Muscle of leg (tissue), 16 donors: ENCODE measurements at places on chromosomes 11 and 22.

DNA sequence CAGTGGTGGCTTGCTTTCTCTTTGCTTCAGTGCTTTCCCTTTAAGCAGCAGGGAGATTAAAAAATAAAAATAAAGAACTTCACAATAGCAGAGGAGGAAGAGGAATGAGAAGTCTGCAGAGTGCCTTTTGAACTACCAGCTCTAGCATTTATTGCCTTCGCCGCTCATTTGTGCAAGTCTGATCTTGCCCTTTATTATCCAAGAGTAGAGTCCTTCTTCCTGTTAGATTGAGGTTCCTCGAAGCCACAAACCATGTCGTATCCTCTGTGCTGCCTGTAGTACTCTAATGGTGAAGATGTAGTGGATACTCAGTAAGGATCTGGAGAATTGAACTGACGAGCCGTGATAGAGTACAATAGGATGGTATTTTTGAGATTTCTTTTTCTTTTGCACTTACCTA, 101.2 kb upstream of the RAG2 start:
- no peak for DNase-seq
- no peak overlapping the region for H3K4me3 ChIP-seq
- H3K27ac ChIP-seq: no peak overlapping the region
- no peaks in the 10 kb centered on the region for H3K27me3 ChIP-seq
- no peaks in the 10 kb centered on the region for H3K36me3 ChIP-seq
- H3K4me1 ChIP-seq: no peaks in the 10 kb centered on the region

DNA sequence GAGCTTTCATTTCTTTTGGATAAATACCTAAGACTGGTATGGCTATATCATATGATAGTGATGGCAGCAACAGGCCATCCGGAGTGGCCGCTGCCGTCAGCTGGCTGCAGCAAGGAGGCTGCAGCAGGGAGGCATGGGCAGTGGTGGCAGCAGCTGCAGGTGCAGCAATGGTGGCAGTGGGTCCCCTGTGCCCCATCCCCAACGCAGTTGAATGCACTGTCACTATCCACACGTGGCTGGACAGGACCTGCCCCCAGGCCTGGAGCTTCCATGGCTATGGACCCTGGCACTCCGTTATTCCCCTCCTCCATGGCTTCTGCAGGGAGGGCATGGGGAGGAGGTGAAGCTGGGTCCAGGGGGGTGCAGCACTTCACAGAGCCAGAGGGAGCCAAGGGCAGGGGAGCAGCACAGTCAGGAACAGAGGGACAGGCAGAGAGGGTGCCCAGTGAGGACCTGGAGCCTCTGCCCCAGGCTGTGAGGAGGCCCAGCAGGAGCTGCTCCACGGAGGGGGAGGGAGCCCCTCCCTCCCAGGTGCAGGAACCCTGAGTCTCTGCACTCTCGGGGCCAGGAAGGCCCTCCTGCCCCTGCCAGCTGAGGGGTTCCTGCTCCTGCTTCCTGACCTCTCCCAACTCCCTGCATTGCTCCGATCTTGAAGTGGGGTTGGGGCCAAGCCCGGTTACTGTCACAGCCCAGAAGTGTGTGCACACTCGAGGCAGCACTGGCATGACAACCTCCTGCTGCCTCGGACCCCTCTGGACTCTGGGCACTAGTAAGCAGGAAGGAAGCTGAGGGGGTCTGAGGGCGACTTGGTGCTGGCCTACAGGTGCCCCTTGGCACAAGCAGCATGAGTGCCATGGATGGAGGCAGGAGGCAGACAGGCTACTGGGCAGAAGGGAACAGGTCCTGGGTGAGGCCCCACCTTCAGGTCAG, 466.3 kb downstream of the GUCY1A2 start:
- no peak overlapping the region for H3K4me3 ChIP-seq
- DNase-seq: no peak
- no peak overlapping the region for H3K27ac ChIP-seq
- no peaks in the 10 kb centered on the region for H3K4me1 ChIP-seq
- no peaks in the 10 kb centered on the region for H3K36me3 ChIP-seq

DNA sequence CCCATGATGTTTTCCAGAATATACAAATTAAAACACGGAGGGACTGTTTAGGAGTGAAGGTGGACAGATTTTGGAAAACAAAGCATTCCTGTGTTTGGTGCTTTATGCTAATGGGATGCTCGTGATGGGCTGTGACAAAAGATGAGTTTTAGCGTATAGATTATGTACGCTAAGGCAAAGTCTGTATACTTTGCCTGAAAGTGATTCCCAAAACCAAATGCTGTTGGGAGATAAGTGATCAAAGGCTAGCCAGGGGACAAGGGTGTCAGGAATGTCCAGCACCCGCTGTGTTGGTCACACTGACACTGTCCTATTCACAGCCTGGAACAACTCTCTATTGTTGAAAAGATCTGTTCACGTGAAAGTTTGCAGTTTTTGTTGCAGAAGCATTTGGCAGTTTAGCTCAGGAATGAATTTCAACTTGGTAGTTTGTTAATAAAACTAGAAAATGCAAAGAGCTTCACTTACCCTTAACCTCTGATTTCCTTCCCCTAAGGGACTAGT, 1.5 kb downstream of the JAM3 start:
- peak overlapping the region; percentile 76 for H3K4me3 ChIP-seq
- H3K27ac ChIP-seq: peak overlapping the region; percentile 90
- H3K27me3 ChIP-seq: peaks cover 3% of the 10 kb centered on the region
- no peaks in the 10 kb centered on the region for H3K36me3 ChIP-seq
- DNase-seq: no peak

GRCh38 chr22:19291580-19292457, at the start of gene CLTCL1:
CLTCL1 (minus strand) TSS chr22:19291719; CDS start chr22:19291641, 78 bp downstream.
- H3K27me3 ChIP-seq: peaks cover 10% of the 10 kb centered on the region
- H3K4me1 ChIP-seq: peaks cover 42% of the 10 kb centered on the region
- DNase-seq: peak; percentile 84
- peaks cover 7% of the 10 kb centered on the region for H3K36me3 ChIP-seq
- peak within 1 kb of the TSS; percentile 86 for H3K4me3 ChIP-seq

GRCh38 chr11:2131371-2132236, 7.6 kb downstream of the IGF2 start:
- DNase-seq: peak; percentile 30
- no peak overlapping the region for H3K4me3 ChIP-seq
- H3K4me1 ChIP-seq: peaks cover 37% of the 10 kb centered on the region
- H3K36me3 ChIP-seq: peaks cover 65% of the 10 kb centered on the region

GRCh38 chr11:1126935-1127663, 30.7 kb upstream of the MUC5AC start:
- no peak for DNase-seq
- peaks cover 2% of the 10 kb centered on the region for H3K4me1 ChIP-seq
- H3K4me3 ChIP-seq: no peak overlapping the region
- H3K27ac ChIP-seq: no peak overlapping the region
- H3K27me3 ChIP-seq: peaks cover 7% of the 10 kb centered on the region
- H3K36me3 ChIP-seq: no peaks in the 10 kb centered on the region

DNA sequence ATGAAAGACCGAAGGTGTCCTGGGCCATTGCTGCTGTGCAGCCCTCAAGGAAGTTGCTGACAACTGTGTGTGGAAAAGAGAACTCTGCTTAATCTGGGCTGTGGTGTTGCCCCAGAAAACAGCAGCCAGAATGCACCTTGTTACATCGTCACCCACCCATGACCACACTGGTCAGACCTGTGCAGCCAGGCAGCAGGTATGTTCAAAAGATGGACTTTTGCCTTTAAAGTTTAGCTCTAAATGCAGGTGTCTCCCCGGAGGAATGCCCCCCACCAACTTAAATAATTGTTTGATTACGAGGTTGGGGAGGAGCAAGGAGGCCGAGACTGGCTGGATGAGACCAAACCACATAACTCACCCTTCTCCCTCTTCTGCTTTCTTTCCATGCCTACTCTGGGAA, 15.3 kb upstream of the POLA2 start:
- no peak overlapping the region for H3K4me3 ChIP-seq
- no peaks in the 10 kb centered on the region for H3K36me3 ChIP-seq
- no peaks in the 10 kb centered on the region for H3K4me1 ChIP-seq
- no peak for DNase-seq
- no peak overlapping the region for H3K27ac ChIP-seq

DNA sequence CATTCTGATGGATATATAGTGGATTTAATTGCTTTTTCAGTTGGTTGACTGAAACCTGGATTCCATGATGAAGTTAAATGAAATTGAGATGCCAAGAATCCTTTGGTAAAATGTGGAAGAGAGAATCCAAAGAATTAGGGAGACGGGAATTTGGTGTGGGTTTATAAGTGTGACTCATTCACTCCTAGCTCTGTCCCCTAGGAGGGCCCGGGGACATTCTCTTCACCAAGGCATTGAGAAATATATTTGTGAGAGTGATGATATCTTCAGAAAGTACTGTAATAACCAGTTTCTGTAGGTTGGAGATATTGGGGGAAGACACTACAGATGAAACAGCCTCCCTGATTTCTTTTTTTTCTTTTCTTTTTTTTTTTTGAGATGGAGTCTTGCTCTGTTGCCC, 13.6 kb upstream of the PHOX2A start:
- H3K4me1 ChIP-seq: no peaks in the 10 kb centered on the region
- no peaks in the 10 kb centered on the region for H3K36me3 ChIP-seq
- H3K27ac ChIP-seq: no peak overlapping the region
- no peak overlapping the region for H3K4me3 ChIP-seq
- H3K27me3 ChIP-seq: peaks cover 12% of the 10 kb centered on the region

DNA sequence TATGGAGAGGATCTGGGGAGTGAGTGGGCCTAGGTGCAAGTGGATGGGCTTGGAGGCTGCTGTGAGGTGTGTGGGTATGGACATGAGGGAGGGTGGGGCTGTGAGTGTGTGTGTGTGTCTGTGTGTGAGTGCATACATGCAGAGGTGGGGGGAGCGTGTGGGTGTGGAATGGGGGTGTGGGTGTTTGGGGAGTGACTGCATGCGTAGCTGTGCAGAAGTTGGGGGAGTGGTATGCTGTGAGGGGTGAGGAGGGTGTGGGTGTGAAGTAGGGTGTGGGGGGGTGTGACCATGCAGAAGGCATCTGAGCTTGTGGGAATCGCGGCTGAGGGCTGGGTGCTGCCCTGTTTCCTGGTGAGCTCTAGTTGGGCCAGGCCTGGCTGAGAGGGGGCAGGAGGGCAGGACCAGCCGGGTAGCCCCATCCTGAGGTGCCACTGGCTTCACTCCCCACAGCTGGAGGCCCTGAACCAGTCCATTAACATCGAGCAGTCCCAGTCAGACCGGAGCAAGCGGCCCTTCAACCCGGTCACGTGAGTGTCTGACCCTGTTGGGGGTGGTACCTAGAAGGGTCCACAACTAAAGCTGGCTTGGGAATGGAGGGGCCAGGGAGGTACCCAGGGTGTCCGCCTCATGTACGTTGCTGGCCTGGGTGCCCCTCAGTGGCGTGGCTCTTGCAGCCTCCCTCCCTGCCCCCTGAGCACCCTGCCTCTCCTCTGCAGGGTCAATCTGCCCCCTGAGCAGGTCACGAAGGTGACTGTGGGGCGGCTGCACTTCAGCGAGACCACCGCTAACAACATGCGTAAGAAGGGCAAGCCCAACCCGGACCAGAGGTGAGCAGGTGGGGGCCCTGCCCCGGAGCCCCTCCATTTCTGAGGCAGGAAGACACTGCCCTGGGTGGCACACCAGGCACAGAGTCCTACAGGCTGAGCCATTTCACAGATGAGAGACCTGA, 16.5 kb downstream of the TMEM258 start:
- no peaks in the 10 kb centered on the region for H3K36me3 ChIP-seq
- H3K27me3 ChIP-seq: peaks cover 7% of the 10 kb centered on the region
- no peak overlapping the region for H3K4me3 ChIP-seq
- DNase-seq: no peak

GRCh38 chr11:15276621-15277020, 161.9 kb downstream of the INSC start:
- no peak overlapping the region for H3K27ac ChIP-seq
- no peaks in the 10 kb centered on the region for H3K27me3 ChIP-seq
- peak; percentile 45 for DNase-seq
- no peaks in the 10 kb centered on the region for H3K4me1 ChIP-seq
- no peaks in the 10 kb centered on the region for H3K36me3 ChIP-seq

- H3K36me3 ChIP-seq: no peaks in the 10 kb centered on the region
- no peaks in the 10 kb centered on the region for H3K4me1 ChIP-seq
- DNase-seq: no peak
- H3K27ac ChIP-seq: no peak overlapping the region
- H3K4me3 ChIP-seq: no peak overlapping the region
- H3K27me3 ChIP-seq: peaks cover 2% of the 10 kb centered on the region
These were observed 1106.8 kb downstream of the BRD1 start for GRCh38 chr22:48720662-48721394.

- peak; percentile 12 for DNase-seq
- no peaks in the 10 kb centered on the region for H3K4me1 ChIP-seq
- no peaks in the 10 kb centered on the region for H3K27me3 ChIP-seq
- no peak overlapping the region for H3K4me3 ChIP-seq
These were observed 16.7 kb upstream of the CARD18 start for GRCh38 chr11:105156231-105156630.

- no peak overlapping the region for H3K27ac ChIP-seq
- H3K4me1 ChIP-seq: no peaks in the 10 kb centered on the region
- H3K4me3 ChIP-seq: no peak overlapping the region
These were observed 73.3 kb downstream of the MRGPRX1 start for GRCh38 chr11:18865951-18866350.

DNA sequence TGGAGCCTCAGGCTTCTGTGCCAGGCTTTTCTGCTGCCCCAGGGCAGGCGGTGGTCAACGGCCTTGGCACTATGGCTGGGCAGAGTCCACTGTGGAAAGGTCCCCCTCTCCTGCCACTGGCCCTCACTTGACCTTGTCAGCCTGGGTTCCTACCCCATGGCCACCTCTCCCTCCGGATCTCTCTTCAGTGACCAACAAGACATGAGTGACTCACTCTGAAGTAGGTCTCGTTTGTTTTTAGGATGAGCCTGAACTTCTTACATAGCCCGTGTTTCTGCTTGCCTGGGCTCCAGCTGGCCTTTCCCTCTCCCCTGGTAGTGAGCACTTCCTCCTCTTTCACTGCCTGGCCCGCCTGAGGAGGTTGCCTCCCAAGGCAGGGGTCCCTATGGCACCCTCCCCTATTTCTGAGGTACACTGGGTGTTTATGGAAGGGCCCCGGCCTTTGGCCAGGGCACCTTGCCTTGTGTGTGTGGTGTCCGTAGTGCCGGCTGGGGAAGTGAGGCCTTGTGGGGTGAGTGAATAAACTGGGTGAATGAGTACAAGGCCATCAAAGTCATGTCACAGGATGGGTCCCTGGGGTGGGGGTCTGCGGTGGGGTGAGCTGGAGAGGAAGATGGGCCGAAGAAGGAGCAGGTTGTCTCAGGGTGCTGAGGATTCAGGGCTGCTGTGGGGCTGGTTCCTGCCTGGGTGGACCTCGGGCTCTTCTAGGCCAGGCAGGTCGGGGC, 5.0 kb downstream of the SHANK3 start:
- no peak overlapping the region for H3K4me3 ChIP-seq
- peaks cover 8% of the 10 kb centered on the region for H3K4me1 ChIP-seq

GRCh38 chr22:29994027-29994715, 86.1 kb upstream of the HORMAD2 start:
- H3K27me3 ChIP-seq: no peaks in the 10 kb centered on the region
- no peak for DNase-seq
- no peak overlapping the region for H3K27ac ChIP-seq
- no peak overlapping the region for H3K4me3 ChIP-seq
- peaks cover 3% of the 10 kb centered on the region for H3K4me1 ChIP-seq
